ENCODE measurements at places on chromosomes 2 and 18. TPM values are rescaled to one million over a fixed set of nuclear protein-coding genes. Genes with fewer than 3 reads are reported as not detected.

The STARD6 gene
- total RNA-seq, result not detected

DNA sequence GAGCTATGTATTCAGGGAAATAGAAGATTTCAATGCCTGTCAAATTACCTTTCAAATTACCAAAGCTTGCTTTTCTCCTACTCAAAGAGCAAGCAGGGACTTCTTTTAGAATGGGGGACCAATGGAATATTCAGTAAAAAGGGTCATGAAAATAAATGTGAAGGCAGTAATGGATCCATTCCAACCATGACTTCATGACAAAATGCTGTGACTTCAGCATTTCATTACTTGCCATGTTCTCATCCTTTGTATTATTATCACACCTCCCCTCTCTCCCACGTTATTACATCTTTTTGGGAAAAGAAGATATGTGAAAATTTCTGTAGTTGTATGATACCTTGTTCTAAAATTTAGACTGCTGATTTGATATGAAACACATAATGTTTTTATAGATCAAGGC is 864.0 kb upstream of the FSHR start:
- DNase-seq, result no peak
- no peaks in the 10 kb centered on the region for H3K27me3 ChIP-seq
- no peaks in the 10 kb centered on the region for H3K36me3 ChIP-seq
- no peak overlapping the region for H3K27ac ChIP-seq
- H3K4me1 ChIP-seq, result peaks cover 24% of the 10 kb centered on the region

GRCh38 chr2:168165397-168165796 is 82.0 kb downstream of the STK39 start:
- H3K36me3 ChIP-seq, result peaks cover 21% of the 10 kb centered on the region
- no peak overlapping the region for H3K4me3 ChIP-seq
- H3K27ac ChIP-seq, result no peak overlapping the region
- no peak for DNase-seq

GRCh38 chr2:139031722-139032121 is 251.5 kb upstream of the NXPH2 start:
- DNase-seq, result no peak
- H3K36me3 ChIP-seq, result no peaks in the 10 kb centered on the region
- H3K27me3 ChIP-seq, result no peaks in the 10 kb centered on the region
- H3K27ac ChIP-seq, result no peak overlapping the region
- no peak overlapping the region for H3K4me3 ChIP-seq
- H3K4me1 ChIP-seq, result no peaks in the 10 kb centered on the region

The PTPRN gene
- 17.5 TPM for total RNA-seq

DNA sequence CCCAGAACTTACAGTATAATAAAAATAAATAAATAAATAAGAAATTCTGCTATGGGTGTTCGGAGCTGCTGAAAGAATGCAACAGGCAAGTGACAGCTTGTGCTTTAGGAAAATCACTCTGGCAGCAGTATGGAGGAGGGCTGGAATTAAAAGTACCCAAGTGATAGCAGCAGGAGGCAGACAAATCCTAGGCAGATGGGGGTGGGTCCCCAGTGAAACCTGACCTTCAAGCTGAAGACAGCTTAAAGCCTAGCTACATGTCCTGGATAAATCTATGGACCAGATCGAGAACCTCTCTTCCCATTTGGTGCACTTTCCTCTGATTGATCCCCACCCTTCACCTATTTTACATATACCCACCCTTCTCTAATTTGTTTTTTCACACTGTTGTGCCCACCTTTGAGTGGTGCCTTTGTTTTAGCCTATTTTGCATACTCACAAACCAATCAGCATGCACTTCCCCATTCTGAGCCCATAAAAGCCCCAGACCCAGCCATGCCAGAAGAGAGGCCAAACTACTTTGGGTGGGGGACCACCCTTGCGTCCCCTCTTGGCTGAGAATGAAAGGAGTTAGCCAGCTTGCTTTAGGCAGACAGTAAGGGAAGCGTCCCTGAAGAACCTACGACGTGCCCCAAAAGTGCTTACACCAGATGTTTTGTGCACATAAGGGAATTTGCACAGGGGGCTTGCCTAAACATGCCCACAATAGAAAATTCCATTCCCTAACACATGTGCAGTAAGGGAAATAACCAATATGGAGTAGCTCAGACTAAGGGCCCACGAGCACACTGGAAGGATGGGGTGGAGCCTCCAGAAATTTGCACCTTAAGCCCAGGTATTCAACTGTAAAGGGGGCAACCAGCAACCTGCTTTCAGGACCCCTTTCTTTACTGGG is 3.0 kb downstream of the METTL8 start:
- H3K27ac ChIP-seq, result peak overlapping the region; percentile 58
- H3K27me3 ChIP-seq, result no peaks in the 10 kb centered on the region
- peaks cover 23% of the 10 kb centered on the region for H3K4me1 ChIP-seq
- H3K36me3 ChIP-seq, result peaks cover 14% of the 10 kb centered on the region
- no peak for DNase-seq
- H3K4me3 ChIP-seq, result peak overlapping the region; percentile 48

- H3K4me1 ChIP-seq, result peaks cover 15% of the 10 kb centered on the region
- no peak overlapping the region for H3K4me3 ChIP-seq
- H3K27me3 ChIP-seq, result peaks cover 5% of the 10 kb centered on the region
- no peak for DNase-seq
- H3K36me3 ChIP-seq, result peaks cover 4% of the 10 kb centered on the region
These were observed 1580.0 kb downstream of the LRP1B start for GRCh38 chr2:140550821-140551220.

- H3K27me3 ChIP-seq, result no peaks in the 10 kb centered on the region
- H3K36me3 ChIP-seq, result peaks cover 7% of the 10 kb centered on the region
- DNase-seq, result no peak
- no peak overlapping the region for H3K4me3 ChIP-seq
- peaks cover 39% of the 10 kb centered on the region for H3K4me1 ChIP-seq
- no peak overlapping the region for H3K27ac ChIP-seq
These were observed 46.3 kb downstream of the SH3RF3 start for GRCh38 chr2:109175350-109175678.

DNA sequence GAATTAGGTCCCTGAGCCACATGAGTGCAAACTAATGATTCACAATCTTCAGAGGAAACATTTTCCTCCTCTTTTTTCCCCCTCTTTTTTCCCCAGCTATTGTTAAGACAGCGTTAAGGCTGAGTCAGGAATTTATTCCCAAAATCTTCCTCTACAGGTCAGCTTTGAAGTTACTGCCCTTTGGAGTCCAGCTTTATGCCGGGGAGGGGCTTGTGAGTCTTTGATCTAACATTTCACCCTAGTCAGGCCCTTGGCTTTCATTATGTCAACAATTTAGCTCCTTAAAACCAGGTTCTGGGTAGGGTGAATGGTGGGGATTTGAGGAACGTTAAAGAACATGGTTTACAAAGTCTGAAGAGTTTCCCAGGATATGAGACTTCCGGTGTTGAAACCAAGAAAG is 91.0 kb upstream of the LYPD1 start:
- DNase-seq, result no peak
- no peak overlapping the region for H3K4me3 ChIP-seq
- no peaks in the 10 kb centered on the region for H3K27me3 ChIP-seq
- peaks cover 14% of the 10 kb centered on the region for H3K4me1 ChIP-seq
- no peak overlapping the region for H3K27ac ChIP-seq
- no peaks in the 10 kb centered on the region for H3K36me3 ChIP-seq

GRCh38 chr2:134537702-134538101 is 181.1 kb downstream of the TMEM163 start:
- no peaks in the 10 kb centered on the region for H3K36me3 ChIP-seq
- H3K4me3 ChIP-seq, result no peak overlapping the region
- DNase-seq, result no peak
- peaks cover 6% of the 10 kb centered on the region for H3K27me3 ChIP-seq
- no peak overlapping the region for H3K27ac ChIP-seq

- H3K27ac ChIP-seq, result no peak overlapping the region
- DNase-seq, result no peak
- no peaks in the 10 kb centered on the region for H3K27me3 ChIP-seq
- H3K4me1 ChIP-seq, result peaks cover 10% of the 10 kb centered on the region
- no peak overlapping the region for H3K4me3 ChIP-seq
- no peaks in the 10 kb centered on the region for H3K36me3 ChIP-seq
These were observed 243.9 kb downstream of the SLC4A3 start for GRCh38 chr2:219871351-219871750.

The PSMA8 gene
- not detected for total RNA-seq

- no peaks in the 10 kb centered on the region for H3K36me3 ChIP-seq
- no peak overlapping the region for H3K4me3 ChIP-seq
- H3K27me3 ChIP-seq, result no peaks in the 10 kb centered on the region
- no peak overlapping the region for H3K27ac ChIP-seq
- DNase-seq, result no peak
- no peaks in the 10 kb centered on the region for H3K4me1 ChIP-seq
These were observed 75.8 kb downstream of the ACTR3 start for GRCh38 chr2:113965644-113966043.

The POTEJ gene
- not detected for total RNA-seq

DNA sequence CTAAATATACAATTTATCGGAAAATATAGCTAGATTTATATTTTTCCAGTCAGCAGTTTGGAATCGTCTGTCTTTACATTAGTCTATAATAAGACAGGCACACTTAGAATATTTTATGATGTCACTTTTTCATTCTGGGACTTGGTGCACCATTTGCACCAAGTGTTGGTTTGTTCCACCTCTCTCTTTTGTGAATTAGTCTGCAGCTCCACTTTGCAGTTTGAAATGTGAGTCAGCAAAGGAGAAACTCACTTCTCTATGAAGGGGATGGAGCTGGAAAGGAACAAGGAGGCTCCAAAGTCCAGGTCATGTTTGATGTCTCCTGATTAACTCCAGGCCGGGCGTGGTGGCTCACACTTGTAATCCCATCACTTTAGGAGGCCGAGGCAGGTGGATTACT is 63.8 kb upstream of the RTN4 start:
- DNase-seq, result no peak
- H3K36me3 ChIP-seq, result no peaks in the 10 kb centered on the region
- no peak overlapping the region for H3K27ac ChIP-seq
- H3K27me3 ChIP-seq, result no peaks in the 10 kb centered on the region
- H3K4me3 ChIP-seq, result no peak overlapping the region

GRCh38 chr2:211516537-211516936 is 960.1 kb downstream of the CPS1 start:
- no peaks in the 10 kb centered on the region for H3K36me3 ChIP-seq
- H3K27me3 ChIP-seq, result no peaks in the 10 kb centered on the region
- DNase-seq, result no peak
- peaks cover 18% of the 10 kb centered on the region for H3K4me1 ChIP-seq

The PAIP2B gene
- 21.5 TPM for total RNA-seq

DNA sequence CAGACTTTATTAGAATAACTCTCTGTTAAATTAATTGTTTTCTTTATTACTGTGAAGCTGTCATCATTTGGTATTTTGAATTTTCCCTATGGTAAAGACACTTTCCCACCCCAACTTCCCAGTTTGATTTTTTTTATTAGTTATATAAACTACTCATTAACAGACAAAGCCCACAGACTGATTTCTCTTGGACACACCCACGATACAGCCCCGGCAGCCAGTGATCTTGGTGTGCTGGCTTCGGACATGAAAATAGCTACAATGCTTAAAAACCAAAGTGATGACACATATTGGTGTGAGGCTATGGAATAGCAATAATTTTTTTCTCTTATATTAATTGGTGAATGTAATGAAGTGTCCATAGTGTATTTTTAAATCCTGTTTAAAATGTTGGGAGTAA is 225.4 kb upstream of the SIX3 start:
- no peaks in the 10 kb centered on the region for H3K4me1 ChIP-seq
- no peak overlapping the region for H3K4me3 ChIP-seq
- DNase-seq, result no peak
- H3K27ac ChIP-seq, result no peak overlapping the region
- H3K36me3 ChIP-seq, result no peaks in the 10 kb centered on the region
- no peaks in the 10 kb centered on the region for H3K27me3 ChIP-seq

- no peak for DNase-seq
- H3K36me3 ChIP-seq, result peaks cover 3% of the 10 kb centered on the region
- H3K4me1 ChIP-seq, result peaks cover 60% of the 10 kb centered on the region
- peak overlapping the region; percentile 35 for H3K27ac ChIP-seq
- H3K4me3 ChIP-seq, result peak overlapping the region; percentile 26
These were observed 141.1 kb downstream of the CCBE1 start for GRCh38 chr18:59555995-59556659.

The NDUFB3 gene
- 101 TPM for total RNA-seq

DNA sequence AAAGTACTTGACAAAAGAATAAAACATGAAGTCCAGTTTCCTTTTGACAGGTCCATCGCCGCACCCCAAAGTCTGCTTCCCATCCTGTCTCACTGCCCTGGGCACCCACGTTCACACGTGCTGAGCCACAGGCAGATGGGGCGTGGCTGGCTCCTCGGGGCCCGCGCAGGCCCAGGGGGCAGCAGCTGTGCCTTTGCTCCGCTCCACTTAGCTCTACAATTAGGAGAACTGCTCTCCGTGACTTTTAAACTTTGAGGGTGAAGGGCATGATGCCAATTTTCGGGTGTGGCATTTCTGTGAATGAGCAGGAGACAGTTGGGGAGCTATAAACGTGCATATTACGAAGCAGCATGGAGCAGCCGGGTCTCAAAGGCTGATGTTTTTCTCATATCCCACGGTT is 152.4 kb downstream of the TDRD15 start:
- H3K27me3 ChIP-seq, result peaks cover 37% of the 10 kb centered on the region
- no peak overlapping the region for H3K27ac ChIP-seq
- peaks cover 17% of the 10 kb centered on the region for H3K4me1 ChIP-seq
- H3K36me3 ChIP-seq, result no peaks in the 10 kb centered on the region
- DNase-seq, result no peak

- no peaks in the 10 kb centered on the region for H3K36me3 ChIP-seq
- no peaks in the 10 kb centered on the region for H3K4me1 ChIP-seq
- H3K27me3 ChIP-seq, result no peaks in the 10 kb centered on the region
These were observed 221.5 kb upstream of the ACVR2A start for GRCh38 chr2:147623328-147623727.

The NOSTRIN gene
- total RNA-seq, result 2.4 TPM

- H3K36me3 ChIP-seq, result no peaks in the 10 kb centered on the region
- H3K27me3 ChIP-seq, result no peaks in the 10 kb centered on the region
- no peak for DNase-seq
- no peak overlapping the region for H3K4me3 ChIP-seq
These were observed 60.8 kb downstream of the LIMS1 start for GRCh38 chr2:108594982-108595464.

- H3K27me3 ChIP-seq, result peaks cover 10% of the 10 kb centered on the region
- H3K4me1 ChIP-seq, result no peaks in the 10 kb centered on the region
- DNase-seq, result no peak
- H3K4me3 ChIP-seq, result no peak overlapping the region
- H3K27ac ChIP-seq, result no peak overlapping the region
- H3K36me3 ChIP-seq, result no peaks in the 10 kb centered on the region
These were observed 38.7 kb upstream of the CREB1 start for GRCh38 chr2:207491086-207491485.
